Stimulated activated CD4-positive, alpha-beta T cell treated with anti-CD3 and anti-CD28 coated beads, Interleukin-4, amount 100 ng/mL, for 48 hours (primary cell): ENCODE measurements at places on chromosomes 7 and 10.

GRCh38 chr7:155789001-155789725 lies 23.1 kb downstream of the SHH start:
- DNase-seq = no peak

- no peak for DNase-seq
Measured at GRCh38 chr7:29030781-29031275, 72.7 kb upstream of the TRIL start.

- no peak for DNase-seq
Measured at GRCh38 chr7:82234457-82235049, 209.0 kb downstream of the CACNA2D1 start.

DNA sequence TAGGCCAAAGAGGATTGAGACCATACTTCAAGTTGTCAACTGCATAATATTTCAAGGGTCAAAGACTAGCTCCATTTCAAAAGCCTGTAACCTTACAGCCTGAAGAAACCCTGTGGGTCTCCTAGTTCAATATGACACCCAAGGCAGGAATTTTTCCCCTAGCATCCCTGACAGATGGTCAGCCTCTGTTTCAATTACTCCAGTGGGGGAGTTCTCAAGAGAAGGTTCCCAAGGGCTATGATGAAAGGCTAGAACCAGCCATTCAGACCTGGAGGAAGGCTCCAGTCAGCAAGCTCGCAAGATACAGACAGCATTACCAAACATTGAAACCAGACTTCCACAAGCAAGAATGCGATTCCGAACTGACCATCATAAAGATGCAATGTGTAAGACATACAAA lies 1.6 kb downstream of the HTR7 start:
- DNase-seq = no peak

DNA sequence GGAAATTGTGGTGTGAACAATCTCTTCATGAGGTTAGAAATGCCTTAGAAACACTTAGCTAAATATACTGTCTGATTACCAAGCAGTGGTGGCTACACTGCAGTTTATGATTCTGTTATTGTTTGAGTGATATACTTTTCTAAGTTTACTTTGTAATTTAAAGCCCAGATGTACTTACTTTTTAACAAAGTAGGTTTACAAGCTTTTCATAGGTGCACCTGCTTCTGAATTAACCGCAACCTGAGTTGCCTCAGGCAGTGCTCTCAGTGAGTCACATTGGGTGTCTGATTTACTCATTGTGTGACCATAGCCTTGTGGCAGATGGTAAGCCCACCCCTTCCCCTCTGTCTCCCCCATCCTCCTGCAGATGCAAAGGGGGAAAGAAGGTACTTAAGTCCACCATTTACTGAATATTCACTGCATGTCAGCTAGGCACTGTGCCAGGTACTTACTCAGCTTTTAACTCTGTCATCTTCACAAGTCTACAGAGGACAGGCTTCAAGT lies 9.0 kb downstream of the MTURN start:
- DNase-seq = no peak

DNA sequence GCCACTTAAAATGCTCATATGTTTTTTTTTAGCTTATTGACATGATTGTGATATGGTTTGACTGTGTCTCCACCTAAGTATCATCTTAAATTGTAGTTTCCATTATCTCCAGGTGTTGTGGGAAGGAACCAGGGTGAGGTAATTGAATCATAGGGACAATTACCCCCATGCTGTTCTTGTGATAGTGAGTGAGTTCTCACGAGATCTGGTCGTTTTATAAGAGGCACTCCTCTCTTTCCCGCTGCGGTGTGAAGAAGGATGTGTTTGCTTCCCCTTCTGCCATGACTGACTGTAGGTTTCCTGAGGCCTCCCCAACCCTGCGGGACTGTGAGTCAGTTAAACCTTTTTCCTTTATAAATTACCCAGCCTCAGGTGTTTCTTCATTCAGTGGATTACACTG lies 80.5 kb upstream of the ETV1 start:
- DNase-seq = no peak

DNA sequence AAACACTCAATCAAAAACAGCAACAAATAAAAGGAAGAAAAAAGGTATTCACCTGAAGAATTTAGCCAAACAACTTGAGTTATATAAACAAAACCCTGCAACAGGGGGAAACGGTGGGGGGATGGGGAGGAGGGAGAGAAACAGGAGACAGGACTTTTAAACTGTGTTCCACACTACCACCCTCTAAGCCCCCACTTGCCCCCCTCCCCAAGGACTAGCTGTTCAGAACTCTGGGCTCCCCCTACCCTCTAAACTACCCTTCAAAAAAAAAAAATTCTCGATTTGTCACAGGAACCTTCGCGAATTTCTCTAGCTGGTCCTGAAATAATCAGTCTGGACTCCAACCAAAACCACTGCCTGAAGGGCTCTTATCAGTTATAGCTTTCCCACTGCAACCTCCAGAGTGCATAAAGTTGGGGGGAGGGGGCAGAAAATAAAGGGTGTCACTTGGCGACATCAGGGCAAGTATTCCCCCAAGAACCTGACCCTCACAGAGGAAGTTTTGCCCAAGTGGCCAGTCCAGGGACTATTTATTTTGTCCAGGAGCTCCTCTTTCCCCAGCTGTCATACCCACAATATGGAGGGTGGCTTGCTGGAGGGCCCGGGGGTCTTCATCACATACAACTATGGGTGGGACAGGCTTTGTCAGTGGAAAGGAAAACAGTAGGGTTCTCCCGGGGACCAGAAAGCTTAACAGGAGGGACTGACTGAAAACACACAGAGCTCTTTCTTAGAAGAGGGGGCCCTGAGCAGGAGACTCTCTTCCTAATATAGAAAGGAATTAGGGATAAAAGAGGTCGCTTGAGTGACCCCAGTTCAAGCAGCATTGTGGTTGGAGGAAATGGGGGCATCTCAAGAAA lies 1.3 kb downstream of the UBE2H start:
- DNase-seq = no peak

GRCh38 chr10:6578251-6578771 lies 1.8 kb downstream of the PRKCQ start:
- no peak for DNase-seq
